Activated CD4-positive, alpha-beta T cell treated with anti-CD3 and anti-CD28 coated beads, Interleukin-2, amount 50 U/mL, for 24 hours (primary cell): ENCODE measurements at places on chromosomes 11 and 22.

- DNase-seq, result no peak
Observed at GRCh38 chr22:38730411-38730871, 24.7 kb downstream of the GTPBP1 start.

DNA sequence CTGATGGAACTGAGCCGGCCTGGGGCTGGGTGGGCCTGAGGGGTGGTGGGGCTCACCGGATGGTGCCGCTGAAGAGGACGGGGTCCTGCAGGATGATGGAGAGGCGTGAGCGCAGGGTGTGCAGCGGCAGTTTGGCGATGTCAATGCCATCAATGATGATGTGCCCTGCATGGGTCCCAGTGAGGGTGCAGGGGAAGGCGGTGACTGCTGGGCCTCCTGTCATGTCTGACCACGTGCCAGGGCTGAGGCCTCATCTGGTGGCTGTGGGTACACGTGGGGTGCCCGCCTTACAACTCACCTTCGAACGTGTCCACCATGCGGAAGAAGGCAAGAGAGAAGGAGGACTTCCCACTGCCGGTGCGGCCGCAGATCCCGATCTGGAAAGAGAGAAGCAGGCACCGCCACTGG lies 7.1 kb upstream of the KCNJ11 start:
- DNase-seq, result no peak

GRCh38 chr11:72333661-72334060 lies 89.7 kb upstream of the PHOX2A start:
- peak; percentile 11 for DNase-seq

- DNase-seq, result no peak
Observed at GRCh38 chr11:57097149-57097548, 84.6 kb upstream of the LRRC55 start.
